ENCODE measurements at places on chromosomes 16 and 17.

DNA sequence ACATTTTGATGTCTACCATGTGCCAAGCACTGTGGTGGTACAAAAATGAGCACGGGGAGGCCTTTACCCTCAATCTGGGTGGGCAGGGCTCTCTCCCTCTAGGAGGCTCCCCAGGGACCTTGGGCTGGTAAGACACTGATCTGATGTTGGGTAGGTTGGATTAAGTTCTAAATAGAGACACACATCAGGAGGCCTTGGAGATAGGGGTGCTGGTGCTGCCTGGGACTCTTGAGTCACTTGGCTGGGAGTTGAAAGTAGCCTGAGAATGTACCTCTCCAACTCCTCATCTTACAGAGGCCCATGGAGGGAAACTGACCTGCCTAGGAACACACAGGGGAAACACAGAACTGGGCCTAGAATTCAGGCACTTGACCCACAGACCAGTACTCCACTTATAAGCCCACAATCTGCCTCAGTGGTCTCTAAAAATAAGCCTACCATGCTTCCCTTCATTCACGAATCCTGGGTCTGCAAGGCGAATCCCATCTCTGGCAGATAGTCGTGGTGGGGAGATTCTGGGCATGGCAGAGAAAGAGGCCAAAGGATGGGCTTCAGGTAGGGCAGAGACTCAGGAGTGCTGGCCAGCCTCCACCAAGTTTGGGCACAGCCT, 1.8 kb upstream of the NEUROD2 start:
- DNase-seq = no peak

GRCh38 chr16:29876217-29876593, 13.2 kb upstream of the CDIPT start:
- DNase-seq = no peak

- no peak for DNase-seq
These were observed 1.5 kb upstream of the ALDH3A2 start for GRCh38 chr17:19646788-19647696.

DNA sequence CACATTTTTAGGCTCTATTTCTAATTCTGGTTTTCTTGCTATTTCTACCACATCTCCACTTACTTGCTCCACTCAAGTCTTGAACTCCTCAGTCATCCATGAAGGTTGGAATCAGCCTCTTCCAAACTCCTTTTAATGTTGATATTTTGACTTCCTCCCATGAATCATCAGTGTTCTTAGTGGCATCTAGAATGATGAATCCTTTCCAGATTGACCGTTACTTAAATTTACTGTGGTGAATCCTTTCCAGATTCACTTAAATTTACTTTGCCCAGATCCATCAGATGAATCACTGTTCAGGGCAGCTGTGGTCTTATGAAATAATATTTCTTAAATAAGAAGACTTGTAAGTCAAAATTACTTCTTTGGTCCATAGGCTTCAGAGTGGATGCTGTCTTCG, 32.4 kb downstream of the CLTC start:
- DNase-seq = no peak

DNA sequence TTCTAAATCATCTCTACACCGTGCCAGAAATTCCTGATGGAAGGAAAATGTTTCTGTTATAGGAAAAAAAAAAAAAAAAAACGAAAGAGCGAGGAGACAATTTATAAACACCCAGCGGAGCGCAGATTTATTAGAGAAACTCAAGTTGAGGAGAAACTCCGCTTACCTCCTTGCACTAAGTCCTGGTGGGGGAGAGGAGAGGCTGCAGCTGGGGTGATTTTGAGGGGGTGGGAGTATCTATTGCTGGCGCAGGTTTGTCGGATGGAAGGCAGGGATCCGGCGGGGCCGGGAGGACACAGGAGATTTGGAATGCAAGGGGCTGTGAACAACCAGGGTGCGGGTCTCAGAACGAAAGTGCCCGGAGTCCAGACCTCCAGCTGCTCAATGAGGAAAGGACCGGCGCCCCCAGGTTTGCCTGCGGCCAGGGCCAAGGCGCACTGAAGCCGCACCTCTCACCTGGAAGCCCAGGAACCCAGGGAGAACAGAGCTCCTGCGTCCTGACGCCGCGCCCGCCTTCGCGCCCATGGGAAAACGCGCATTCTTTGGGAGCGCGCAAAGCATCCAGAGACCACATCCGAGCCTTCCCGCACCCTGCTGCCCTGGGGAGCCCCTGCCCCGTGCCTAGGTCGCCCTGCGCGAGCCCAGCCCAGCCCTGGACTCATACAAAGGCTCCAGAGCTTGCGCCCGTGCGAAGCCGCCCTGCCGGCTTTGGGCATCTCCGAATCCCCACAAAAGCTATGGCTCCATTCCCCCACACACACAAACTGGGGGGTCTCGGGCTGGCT, 2.6 kb upstream of the HOXB8 start:
- no peak for DNase-seq

DNA sequence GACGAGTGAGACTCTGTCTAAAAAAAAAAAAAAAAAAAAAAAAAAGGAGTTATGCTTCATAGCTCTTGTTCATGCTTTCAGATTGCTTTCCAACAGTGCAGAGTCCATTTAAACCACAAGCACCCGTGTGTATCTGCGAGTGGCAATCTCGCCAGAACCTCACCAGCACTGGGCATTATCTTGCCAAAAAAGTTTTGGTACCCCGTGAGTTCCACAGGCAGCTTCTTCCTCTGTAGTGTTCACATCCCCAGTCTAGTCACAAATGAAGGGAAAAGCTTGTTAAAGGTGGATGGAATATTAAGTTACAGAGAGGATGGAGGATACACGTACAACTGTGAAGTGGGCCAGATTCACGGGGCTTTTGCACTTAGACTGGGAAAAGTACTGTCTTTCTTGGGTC, 33.5 kb downstream of the WSB1 start:
- DNase-seq = no peak

- no peak for DNase-seq
These were observed 29.8 kb upstream of the DNAH17 start for GRCh38 chr17:78607038-78607437.

- no peak for DNase-seq
These were observed 119.6 kb upstream of the CNTNAP4 start for GRCh38 chr16:76157629-76158028.

- no peak for DNase-seq
These were observed 33.4 kb downstream of the DCUN1D3 start for GRCh38 chr16:20866801-20867200.

DNA sequence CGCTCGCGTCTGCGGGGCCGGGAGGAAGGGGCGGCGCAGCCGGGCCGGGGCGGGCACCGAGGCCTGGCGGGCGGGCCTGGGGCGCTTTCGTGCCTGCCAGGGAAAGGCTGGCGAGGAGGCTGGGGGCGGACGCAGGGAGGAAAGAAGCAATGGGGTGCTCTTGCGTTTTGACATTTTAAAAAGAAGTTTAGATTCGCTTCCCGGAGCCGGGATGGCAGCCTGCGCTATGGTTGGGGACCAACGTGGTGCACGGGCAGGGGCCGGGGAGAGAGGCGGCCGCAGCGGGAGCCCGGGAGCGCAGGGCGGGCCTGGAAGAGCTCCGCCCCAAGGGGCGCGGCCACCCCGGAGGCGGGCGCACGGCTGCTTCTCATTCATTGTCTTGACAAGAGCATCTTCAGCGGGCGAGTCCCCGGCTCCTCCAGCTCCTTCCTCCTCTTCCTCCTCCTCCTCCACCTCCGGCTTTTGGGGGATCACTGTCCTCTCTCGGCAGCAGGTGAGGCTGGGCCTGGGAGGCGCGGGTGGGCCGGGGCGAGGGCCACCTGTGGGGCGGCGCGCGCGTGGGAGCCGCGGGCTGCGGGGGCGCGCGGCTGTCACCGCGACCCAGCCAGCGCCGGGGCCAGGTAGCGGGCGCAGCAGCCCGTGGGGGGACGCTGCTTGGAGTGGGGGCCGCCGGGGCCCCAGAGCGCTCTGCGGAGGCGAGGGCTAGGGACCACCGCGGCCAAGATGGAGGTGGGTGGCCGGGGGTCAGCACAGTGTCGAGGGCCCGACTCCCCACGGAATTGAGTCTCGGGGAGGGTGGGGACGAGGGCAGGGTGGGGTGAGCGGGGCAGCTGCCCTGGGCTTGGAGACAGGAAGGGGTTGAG, at the start of gene CORO1A:
Gene CORO1A, plus strand, starts transcription at position 370 of the 863 bp plus-strand sequence. CDS start 1,608 bp downstream, outside the sequence.
- DNase-seq = peak; percentile 16

DNA sequence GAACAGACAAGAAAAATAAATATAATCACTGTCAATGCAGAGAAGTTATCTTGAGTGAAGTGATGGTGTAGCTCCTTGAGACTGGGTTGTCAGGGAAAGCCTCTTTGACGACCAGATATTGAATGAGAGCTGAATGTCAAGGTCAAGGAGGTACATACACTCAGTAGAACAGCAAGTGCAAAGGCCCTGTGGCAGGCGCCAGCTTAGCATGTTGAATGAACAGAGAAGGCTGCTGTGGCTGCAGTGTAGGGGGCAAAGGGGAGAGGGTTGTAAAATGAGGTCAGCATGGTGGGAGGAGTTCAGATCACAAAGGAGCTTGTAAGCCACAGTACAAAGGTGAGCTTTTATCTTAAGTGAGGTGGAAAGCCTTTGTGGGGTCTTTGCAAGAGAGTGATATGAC, 111.5 kb downstream of the ZFHX3 start:
- DNase-seq = no peak

DNA sequence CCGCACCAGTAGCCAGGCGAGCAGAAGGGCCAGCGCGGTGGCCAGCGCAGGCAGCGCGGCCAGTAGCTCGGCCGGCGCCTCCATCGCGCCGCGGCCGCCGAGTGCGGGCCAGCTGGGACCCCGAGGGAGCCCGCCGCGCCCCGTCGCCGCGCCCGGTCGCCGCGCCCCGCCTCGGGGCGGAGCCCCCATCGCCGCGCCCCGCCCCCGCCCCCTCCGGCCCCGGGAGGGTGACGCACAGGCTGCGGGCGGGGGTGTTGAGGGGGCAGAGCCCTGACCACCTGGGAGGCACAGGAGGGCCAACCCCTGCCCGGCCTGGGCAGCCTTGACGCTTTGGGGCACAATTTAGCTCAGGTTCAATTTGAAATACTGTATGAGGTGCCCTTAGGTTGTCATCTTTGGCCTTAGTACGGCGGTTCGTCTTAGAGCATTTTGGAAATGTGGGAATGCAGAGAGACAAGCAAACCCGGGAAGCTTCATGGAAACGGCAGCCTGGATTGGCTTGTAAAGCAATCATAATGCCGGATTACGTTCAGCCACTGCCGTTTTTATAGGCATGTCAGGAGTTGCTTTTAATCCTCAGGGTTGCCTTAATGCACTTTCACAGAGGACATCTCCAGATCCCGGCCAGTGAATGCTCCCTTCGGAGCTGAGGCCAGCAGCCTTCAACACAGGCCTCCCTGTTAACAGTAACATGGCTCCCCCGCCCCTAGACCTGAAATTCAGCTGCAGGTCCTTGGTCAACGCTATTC, at the start of gene MXRA7:
Gene MXRA7, minus strand, starts transcription at position 103 of the 749 bp plus-strand sequence. Its CDS starts 19 bp downstream, at position 84.
- DNase-seq = peak; percentile 39

- DNase-seq = no peak
These were observed 2.6 kb upstream of the KRT14 start for GRCh38 chr17:41589301-41589700.

- no peak for DNase-seq
These were observed 98.7 kb upstream of the NACA2 start for GRCh38 chr17:61689610-61690180.

DNA sequence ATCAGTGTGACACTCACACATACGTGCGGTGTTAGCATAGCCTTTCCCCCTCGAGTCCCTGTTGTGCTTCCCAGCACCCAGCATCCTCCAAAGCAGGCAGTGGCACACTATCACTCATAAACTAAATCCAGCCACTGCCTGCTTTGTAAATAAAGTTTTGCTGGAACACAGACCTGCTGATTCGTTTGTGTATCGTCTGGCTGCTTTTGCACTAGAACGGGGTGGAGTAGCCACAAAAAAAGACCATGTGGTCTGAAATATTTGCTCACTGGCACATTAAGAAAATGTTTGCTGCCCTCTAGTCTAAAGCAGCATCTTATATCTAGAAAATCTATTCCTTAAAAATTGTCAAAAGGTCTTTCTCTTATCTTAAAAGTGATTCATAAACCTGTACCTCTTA, 341.2 kb upstream of the ZFHX3 start:
- DNase-seq = no peak

DNA sequence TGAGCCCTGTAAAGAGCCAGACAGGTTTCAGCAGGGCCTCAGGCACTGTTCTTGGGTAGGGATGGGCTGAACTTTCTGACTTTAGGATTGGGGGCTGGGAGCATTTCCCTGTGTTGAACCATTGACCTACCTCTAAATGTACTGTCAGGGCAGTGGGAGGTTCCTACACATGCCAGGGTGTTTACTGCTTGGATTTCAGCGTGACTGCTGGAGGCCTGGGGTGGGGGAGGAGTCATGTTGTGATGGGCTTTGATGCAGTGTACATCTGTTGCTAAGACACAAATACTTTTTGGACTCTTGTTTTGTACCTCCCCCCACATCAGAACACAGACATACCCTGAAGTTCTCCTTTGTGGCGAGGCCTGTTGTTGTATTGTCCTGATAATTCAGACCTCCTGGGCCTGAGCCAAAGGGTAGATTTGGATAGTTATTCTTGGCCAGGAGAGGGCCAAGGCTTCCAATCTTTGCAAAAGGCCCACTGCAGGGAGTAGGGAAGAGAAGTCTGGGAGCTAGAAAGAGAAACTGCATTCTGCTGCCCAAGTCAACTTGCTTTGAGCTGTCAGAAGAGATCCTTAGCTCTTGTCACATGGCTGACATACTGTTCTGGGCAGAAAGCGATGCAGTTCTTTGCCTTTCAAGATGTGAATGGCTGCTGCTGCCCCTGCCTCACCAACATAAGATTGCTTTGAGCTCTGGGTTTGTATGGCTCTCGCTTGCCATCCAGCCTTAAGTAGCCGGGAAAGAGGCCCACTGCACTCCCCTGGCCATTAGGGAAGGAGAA, 3.7 kb downstream of the NFE2L1 start:
- no peak for DNase-seq

DNA sequence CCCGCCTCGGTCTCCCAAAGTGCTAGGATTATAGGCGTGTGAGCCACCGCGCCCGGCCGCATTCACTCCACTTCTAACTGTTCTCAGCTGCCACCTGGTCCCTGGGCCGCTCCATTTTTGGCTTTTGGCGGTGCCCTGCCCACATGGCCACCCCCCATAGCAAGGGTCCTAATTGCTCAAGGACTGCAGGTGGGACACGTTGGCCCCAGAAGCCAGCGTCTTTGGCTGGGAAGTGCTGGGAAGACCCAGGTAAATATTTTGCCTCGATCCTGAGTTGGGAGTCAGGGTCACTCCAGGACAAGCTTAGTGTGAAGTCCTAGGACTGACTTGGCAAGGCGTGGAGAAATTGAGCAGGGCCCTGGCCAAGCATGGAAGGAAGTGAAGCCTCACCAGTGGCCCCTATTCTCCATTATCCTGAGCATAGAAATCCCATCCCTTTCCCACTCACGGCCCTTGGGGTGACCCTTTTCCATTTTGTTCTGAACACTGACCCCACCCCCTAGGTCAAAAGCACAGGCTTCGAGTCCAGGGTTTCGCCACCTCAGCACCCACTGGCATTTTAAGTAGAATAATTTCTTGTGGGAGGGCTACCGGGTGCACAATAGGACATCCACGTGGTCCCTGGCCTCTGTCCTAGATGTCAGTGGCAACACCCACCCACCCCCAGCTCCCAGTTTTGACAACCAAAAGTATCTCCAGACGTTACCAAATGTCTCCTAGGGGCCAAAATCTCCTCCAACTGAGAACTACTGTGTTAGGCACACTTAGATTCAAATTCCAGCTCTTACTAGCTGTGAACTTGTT, 5.9 kb upstream of the WDR81 start:
- DNase-seq = no peak

GRCh38 chr17:36972186-36972700, 23.5 kb downstream of the AATF start:
- DNase-seq = peak; percentile 45

GRCh38 chr17:52170963-52171572, 12.6 kb upstream of the CA10 start:
- no peak for DNase-seq

Measured in RCC 7860 (cell line).